Stimulated activated CD4-positive, alpha-beta T cell treated with anti-CD3 and anti-CD28 coated beads, Interleukin-4, amount 100 ng/mL, for 4 hours (primary cell): ENCODE measurements at places on chromosomes 12 and 14.

GRCh38 chr12:95083471-95083870, 10.1 kb upstream of the NR2C1 start:
- no peak for DNase-seq

GRCh38 chr12:131261906-131262305, 308.2 kb downstream of the ADGRD1 start:
- DNase-seq, result no peak

GRCh38 chr12:98538031-98538430, 22.6 kb downstream of the TMPO start:
- DNase-seq, result no peak

DNA sequence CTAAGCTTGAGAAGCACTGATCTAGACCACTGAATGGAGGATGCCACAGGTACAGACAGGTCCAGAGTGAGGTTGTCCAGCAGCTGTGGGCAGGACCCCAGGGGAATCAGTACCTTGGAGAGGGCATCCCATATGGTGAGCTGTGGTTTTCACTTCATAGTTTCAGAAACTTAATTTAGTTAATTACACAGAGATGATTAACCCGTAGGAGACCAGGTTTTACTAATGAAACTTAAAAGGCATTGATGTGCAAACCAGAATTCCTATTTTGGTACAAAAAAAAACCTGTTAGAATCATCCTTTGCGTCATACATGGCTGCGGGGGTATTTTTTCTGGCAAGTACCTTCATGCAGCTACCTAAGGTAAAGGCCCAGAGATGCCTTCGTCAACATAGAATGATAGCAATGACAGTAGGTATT, 159.3 kb downstream of the DACT1 start:
- DNase-seq, result no peak

GRCh38 chr12:44021471-44021971, 185.6 kb downstream of the TMEM117 start:
- DNase-seq, result no peak

DNA sequence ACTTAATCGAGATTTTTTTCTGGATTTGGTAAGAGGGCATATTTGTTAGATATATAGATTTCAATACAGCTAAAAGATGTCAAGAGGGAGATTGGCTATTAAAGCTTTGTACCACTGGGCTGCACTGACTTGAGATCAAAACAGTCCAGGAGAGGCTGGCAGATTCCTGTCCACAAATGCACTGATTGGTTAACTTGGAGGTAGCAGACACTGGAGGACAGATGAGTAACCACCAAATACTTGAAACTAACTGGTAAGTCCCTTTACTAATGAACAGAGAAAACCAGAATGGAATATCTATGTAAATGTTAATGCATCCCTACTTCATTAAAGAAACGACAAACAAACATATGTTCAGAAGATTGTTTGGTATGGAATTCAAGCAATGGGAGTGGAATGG, 416.6 kb downstream of the LRIG3 start:
- DNase-seq, result no peak

GRCh38 chr12:29398495-29398894, 17.5 kb upstream of the ERGIC2 start:
- no peak for DNase-seq

DNA sequence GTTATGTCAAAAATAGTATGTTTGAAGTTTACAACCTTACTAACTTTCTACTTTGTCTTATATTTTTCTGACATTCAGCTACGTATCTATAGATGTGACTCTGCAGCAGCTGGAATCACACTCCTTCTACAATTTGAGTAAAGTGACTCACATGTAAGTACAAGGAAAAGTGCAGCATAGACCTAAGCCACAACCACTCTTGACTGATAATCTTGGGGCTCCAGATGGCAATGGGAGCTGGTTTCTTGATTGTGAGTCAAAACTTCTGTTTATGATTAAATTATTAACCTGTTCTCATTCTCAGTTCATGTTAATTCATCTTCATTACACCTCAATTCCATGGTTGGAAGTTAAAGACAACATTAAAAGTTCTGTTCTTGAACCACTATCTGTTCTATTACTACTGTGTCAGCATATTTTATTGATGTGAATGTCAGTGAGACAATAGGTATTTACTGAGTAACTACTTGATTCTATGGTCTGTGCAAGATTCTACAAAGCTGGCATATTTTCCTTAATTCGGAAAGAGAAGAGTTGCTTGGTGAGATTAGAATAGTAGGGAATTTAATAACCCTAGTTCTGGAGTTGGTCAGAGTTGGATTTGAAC, 112.9 kb downstream of the TSHR start:
- no peak for DNase-seq

GRCh38 chr12:52169886-52170285, 21.9 kb downstream of the KRT80 start:
- DNase-seq, result no peak

GRCh38 chr12:72828662-72829324, 556.6 kb downstream of the TRHDE start:
- no peak for DNase-seq

DNA sequence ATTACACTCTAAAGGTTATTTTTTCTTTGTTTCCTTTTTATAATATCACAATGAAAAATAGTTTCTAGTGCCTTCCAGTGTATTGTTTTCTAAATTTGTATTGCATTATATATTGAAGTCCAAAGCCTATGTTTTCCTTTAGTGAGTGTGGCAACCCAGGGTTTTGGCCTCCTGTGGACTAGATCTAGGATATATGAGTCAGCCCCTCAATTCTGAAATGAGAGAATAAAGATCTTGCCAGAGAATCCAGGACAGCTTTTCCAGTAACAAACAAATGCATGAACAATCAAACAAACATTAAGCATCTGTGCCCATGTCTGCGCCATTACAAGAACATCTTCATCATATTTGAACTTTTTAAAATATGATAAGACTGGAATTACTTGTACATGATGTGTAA, 70.7 kb upstream of the SSTR1 start:
- no peak for DNase-seq

DNA sequence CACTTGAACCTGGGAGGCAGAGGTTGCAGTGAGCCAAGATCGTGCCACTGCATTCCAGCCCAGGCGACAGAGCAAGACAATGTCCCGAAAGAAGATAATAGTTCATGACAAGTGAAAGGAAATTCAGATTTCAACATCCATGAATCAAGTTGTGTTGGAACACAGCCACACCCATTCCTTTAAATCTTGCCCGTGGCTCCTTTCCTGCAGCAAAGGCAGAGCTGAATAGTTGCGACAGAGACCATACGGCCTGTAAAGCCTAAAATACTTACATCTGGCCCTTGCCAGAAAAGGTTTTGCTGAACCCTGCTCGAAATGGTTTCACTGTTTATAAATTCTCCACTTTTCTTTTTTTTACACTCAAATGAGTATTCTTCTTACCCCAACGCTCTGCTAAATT, 17.7 kb upstream of the ITPK1 start:
- no peak for DNase-seq

DNA sequence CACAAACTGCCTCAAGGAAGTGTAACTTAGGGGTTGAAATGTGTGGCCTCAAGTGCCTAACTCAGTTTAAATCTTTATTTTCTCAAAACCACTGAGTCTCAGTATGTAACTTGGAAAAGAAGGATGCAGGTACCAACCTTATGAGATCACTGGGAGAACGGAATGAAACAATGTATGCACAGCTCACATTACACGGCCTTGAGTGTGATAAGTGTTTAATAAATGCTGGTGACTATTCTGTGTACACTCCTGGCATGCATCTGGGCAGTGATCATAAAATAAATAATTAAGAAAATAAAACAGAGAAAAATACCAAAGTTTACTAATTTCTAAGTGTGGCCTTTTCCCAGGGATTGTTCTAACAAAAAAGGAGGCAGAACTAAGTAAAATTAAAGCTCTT, 974.5 kb upstream of the FLRT2 start:
- no peak for DNase-seq

DNA sequence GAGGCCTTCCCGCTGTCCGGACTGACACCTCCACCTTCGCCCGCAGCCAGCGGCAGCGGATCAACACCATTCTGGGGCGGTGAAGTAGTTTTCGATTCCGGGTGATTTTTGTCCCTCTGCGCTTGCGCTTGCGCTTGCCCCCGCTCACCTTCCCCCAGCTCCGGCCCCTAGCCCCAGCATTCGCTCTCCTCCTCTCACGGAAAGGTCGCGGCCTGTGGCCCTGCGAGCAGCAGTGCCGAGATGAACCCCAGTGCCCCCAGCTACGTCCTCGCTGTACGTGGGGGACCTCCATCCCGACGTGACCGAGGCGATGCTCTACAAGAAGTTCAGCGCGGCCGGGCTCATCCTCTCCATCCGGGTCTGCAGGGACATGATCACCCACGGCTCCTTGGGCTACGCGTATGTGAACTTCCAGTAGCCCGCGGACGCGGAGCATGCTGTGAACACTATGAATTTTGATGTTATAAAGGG, 22.7 kb upstream of the SRGAP1 start:
- no peak for DNase-seq

GRCh38 chr12:66947119-66947518, 268.2 kb upstream of the GRIP1 start:
- DNase-seq, result no peak

DNA sequence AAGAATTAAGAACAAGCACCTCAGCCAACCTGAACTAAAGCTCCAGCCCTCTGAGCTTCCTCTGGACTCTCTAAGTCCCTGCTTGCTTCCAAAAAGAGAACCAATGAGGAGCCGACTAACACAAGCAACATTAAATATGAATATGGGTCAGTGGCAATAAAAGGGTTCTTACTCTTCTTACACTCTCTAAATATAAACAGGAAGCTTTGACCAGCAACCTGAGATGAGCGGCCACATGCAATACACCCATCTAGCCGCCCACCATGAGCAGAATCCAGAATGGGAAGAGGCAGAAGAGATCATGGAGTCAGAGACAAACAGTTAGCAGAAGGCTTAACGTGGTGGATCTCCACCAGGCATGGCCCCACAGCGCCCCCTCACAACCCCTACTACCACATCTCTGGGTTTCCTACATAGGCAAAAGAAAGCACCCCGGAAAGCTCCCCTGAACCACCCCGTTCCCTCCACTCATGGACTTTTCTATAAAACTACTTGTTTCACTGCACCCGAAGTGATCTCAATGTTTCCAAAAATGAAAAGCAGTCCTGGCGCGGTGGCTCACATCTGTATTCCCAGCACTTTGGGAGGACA, 59.4 kb downstream of the TTC7B start:
- no peak for DNase-seq

- no peak for DNase-seq
These were observed 14.5 kb upstream of the IL22 start for GRCh38 chr12:68267892-68268396.

GRCh38 chr14:34472706-34473279, 10.8 kb upstream of the SPTSSA start:
- DNase-seq, result no peak

DNA sequence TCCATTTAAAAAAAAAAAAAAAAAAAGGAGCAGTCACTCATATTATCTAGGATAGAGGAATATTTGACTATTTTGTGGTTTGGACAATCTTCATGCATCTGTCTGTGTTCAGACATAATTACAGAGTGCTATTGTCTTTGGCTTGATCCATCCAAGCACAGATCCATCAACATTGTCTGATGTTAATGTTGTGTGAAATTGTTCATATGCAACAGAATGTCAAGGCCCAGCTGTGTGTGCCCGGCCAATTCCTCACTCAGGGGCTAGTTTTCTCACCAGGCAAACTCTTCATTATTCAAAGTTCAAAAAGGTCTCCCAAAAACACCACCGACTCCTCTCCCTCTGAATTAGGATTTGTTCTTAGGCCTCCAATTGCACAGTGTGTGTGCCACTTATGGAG, 324.9 kb upstream of the TMTC1 start:
- DNase-seq, result no peak

- DNase-seq, result no peak
These were observed 72.6 kb downstream of the BTG1 start for GRCh38 chr12:92073094-92073493.

DNA sequence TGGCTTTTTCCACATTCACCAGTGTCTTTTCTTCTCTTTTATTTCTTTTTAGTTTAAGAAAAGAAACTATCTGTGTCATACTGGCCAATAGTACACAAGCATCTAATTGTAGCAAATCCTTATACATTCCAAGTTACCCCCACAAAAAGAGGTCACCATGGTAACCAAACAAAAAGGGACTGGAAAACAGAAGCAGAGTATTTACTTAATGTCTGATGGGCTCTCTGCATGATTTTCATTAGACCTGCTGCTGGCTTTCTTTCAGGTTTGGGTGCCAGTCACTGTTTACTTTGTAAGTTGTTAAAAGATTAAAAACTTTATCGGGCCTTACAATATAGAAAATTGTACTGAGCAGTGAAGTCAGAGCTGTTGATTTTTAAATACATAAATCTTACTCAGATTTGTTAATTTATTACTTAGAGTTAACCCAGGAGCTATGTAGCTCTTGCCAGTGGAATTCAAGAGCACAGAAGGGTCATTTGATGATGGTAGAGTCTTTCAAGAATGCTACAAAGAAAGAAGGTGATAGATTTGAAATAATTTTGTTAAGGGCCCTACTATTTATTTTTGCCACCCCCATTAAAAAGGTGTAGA, 123.9 kb downstream of the BRMS1L start:
- no peak for DNase-seq

DNA sequence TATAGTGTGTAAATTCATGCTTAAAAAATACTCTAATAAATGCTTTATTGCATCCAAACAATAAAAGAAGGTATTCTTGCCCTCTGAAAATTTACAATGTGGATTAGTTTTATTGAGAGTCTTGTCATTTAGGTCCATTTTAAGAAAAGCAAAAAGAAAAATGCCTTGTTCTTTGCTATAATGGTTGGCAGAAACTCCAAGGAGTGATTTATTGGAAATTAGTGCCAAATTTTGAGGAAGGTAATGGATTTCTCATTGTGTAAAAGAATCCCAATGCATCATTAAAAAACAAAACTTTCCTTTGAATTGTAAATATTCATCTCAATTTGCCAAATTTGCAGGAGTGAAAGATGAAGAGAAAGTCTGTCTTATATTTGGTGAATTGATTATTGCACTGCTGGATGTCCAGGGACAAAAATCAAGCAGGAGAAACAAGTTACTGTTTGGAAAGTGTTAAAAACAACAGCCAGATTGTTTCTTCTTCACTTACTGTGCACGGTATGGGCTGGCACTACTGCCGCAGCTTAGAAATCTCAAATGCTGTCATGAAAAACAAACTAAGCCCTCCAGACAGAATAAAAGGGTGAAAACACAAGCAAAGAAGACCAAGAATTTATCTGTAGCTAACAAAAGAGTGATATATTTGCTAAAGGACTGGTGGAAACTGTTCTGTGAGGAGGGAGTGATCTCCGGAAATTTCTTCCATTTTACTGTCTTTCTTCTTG, 511.7 kb downstream of the TMTC2 start:
- no peak for DNase-seq

- no peak for DNase-seq
These were observed 485 bp upstream of the PNMA1 start for GRCh38 chr14:73714656-73715081.

- no peak for DNase-seq
These were observed 21.0 kb upstream of the ITPR2 start for GRCh38 chr12:26854031-26854390.

- no peak for DNase-seq
These were observed 6.8 kb upstream of the OTUB2 start for GRCh38 chr14:94019329-94019728.

DNA sequence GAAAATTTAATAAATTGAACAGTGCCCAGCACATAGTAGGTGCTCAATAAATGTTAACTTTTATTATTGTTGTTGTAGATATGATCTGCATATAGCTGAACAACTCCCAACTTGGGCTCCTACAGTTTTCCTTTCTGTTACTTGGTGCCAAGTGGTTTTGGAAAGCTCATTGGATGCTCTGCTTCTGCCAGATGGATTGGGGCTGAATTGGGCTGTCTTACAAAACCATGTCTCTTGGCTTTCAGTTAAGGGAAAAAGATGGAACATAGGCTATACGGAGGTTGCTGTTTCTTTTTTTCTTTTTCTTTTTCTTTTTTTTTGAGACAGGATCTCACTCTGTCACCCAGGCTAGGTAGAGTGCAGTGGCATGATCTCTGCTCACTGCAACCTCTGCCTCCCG, 140.7 kb upstream of the PWP1 start:
- no peak for DNase-seq
